ENCODE measurements at places on chromosomes 13 and 19.

- DNase-seq = no peak
Measured at GRCh38 chr19:35318679-35319448, 10.1 kb upstream of the CD22 start.

- DNase-seq = no peak
Measured at GRCh38 chr13:111479412-111479811, 159.0 kb downstream of the TEX29 start.

DNA sequence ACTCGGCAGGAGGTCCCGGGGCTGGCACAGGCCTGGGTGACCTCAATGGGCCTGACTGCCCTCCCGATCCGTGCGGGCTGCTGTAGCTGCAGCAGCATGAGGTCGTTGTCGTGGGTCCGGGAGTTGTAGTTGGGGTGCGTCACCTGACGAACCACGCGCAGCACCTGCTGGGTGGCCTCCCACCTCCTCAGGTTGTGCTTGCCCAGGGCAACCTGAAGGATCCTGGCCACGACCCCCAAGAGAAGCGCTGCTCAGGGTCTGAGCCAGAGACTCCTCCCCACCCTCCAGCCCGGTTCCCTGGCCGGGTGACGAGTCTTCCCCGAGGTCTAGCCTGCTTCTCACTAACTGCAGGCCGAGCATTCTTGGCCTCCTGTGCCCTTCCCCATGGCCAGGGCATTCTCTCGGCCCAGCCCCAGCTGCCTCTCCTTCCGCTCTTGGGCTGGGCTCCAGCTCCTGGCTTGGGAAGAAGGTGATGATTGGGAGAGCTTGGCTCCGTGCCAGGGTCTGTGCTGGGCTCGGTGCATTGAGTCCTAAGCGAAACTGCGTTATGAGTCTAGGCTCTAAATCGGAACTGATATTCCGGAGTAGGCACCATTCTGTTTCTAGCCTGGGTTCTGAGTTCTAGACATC is 3.1 kb downstream of the KLK14 start:
- DNase-seq = no peak

DNA sequence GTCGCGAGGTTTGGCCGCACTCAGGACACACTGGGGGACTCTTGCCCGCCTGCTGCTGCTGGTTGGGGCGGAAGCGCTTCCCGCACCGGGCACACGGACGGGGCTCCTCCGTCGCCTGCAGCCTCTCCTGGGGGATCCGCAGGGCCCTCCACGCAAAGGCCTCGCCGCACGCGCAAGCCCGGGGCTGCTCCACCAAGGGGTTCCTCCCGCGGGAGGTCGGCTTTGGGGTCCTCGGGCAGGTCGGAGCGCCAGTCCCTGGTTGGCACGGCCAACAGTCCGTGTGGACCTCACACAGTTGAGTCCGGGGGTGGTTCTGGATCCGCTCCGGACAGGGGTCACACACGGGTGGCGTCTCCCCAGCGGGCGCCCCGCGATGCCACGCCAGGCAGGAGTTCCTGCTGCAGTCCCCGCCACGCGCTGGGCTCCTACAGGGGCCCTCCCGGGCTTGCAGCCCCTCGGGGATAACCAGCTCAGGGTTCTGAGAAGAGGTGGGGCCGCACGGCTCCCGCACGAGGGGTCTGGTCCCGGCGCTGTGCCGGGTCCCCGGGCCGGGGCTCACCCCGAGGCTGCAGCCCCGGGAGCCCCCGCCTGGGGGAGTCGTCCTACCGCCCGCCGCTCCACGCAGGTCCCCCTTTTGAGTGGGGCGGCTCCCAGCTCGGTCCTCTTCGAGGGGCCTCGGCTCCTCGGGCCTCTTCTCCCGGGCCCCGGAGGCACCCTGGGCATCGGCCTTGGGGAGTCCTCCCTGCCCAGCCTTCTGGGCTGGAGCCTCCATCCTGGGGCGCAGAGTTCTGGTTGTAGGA is 6.2 kb upstream of the ZNF497 start:
- no peak for DNase-seq

DNA sequence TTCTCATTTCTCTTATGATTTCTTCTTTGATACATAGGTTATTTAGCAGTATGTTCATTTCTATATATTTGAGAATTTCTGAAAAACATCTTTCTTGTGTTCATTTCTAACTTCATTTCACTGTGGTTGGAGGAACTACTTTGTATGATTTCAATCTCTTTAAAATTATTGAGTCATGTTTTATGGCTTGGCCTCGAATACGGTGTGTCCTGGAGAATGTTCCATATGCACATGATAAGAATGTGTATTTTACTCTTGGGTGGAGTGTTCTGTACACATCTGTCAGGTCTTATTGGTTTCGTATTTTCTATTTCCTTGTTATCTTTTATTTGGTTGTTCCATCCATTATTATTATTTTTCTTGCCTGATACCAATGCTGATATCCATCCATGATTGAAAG is 22.9 kb downstream of the DNM2 start:
- DNase-seq = no peak

- DNase-seq = peak; percentile 31
Measured at GRCh38 chr13:99307648-99308339, 595 bp upstream of the GPR183 start.

- no peak for DNase-seq
Measured at GRCh38 chr19:38650911-38651584, 3.6 kb downstream of the ACTN4 start.

- DNase-seq = no peak
Measured at GRCh38 chr19:6005321-6006069, 27.6 kb upstream of the RANBP3 start.

GRCh38 chr13:20960663-20961309 is 58.2 kb upstream of the XPO4 start:
- no peak for DNase-seq

GRCh38 chr13:67806796-67807195 is 576.7 kb upstream of the PCDH9 start:
- DNase-seq = no peak

GRCh38 chr19:36258028-36258875 is 43.3 kb downstream of the ZNF146 start:
- DNase-seq = no peak

DNA sequence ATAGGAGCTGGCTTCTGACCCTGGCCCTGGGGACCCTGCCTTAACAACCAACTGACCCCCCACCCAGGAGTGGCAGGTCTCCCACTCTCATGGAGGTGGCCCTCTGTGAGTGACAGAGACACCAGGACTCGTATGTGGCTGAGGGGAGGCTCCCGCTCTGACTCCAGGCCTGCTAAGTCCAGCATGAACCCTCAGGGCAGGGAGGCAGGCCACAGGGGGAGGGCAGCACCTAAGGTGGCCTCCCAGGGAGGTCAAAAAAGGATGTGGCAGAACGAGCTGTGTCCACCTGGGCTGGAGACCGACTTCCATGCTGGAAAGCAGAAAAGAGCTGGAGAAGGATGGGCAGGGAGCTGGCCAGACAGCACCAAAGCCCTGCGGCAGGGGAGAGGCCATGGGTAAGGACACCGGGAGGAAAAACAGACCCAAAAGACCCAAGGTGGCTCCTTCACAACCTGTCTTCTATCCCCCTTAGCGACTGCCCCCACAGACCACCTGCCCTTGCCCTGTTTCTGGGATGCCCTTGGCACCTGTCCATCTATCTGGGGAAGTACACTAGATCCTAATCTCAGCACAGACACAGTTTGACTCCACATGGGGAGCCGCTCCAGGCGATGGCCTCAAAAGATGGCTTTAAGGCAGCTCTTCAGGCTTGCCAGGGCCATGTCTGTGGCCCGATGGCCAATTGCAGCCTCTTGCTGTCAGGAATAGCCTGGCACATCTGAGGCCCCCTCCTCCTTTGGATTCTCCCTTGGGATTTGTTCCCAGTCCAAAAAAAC is 10.5 kb upstream of the SLC35E1 start:
- no peak for DNase-seq

GRCh38 chr13:27174766-27175455 is 3.3 kb upstream of the USP12 start:
- DNase-seq = no peak

DNA sequence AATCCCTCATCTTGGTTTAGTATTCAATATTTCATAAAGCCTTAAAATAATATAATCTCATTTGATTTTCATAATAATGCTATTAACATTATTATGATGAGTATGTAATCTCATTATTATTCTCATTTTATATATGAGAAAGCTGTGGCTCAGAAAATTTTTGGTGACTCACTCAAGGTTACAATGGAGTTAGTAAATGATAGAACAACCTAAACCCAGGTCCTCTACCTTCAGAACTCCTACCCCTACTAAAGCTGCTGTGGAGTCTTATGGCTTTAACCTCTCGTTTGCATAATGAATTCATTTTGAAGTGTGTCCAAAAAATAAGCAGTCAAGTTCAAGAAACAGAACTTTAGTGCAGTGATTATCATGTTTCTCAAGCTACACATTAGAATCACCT is 226.3 kb downstream of the TBC1D4 start:
- DNase-seq = no peak

DNA sequence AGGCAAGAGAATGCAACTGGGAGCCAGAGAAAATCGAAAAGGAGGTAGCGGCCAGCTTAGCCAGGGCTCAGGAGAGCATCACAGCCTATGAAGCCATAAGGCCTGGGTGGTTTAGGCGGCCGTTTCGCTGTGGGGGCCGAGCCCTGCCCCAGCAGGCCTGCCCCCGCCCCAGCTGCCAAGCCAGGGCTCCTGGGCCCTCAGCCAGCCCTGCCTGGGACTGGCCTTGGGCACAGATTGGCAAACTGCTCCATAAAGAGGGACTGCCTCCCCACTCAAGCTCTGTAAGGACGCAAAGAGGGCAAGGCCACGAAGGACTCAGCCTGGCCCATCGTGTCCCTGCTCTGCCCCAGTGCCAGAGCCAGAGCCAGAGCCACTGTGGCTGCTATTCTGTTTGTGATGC is 10.2 kb downstream of the ZNF653 start:
- no peak for DNase-seq

GRCh38 chr13:47598340-47598911 is 402.6 kb downstream of the SUCLA2 start:
- DNase-seq = no peak

DNA sequence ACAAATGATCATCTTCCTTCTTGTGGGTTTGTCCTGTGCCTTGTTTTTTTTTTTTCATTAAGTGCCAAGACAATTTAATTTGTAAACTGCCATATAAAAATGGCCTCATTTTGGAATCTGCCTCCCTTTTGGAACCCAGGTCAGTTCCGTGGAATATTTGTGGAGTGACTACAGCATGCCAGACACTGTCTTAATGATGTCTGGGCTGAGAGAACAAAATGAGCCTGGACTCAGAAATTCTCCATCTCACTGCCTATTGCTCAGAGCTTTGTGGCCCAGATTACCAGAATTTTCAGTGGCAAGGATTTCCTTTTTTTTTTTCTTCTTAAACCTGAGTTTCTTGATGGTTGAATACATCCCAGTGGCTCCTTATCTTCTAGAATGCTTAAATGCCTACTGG is 340.6 kb downstream of the ENOX1 start:
- DNase-seq = no peak

GRCh38 chr19:57071444-57071843 is 48.3 kb upstream of the USP29 start:
- DNase-seq = no peak

DNA sequence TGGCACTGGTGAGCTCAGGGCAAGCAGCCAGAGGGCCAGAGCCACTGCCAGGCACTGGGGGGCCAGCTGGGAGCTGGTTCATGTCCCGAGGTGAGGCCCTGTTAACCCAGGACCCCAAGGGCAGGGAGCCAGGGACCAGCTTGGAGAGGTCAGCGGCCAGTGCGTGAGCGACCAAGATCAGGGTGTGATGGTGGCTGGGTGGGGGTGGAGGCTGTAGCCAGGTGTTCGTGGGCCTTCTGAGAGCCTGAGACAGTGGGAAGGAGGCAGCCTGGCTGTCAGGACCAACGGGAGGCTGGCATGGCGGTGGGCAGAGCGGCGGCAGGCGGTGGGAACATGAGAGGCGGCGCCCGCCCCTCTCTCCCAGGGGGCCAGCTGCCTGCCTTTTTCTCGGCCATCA is 8.1 kb upstream of the KPTN start:
- DNase-seq = no peak

GRCh38 chr19:19643158-19644053 is at the start of gene GMIP:
TSS of gene GMIP (minus strand) at chr19:19643657. CDS start at chr19:19643529, 128 bp downstream.
- DNase-seq = peak; percentile 83

GRCh38 chr13:30216111-30216510 is 91.2 kb downstream of the KATNAL1 start:
- DNase-seq = no peak

DNA sequence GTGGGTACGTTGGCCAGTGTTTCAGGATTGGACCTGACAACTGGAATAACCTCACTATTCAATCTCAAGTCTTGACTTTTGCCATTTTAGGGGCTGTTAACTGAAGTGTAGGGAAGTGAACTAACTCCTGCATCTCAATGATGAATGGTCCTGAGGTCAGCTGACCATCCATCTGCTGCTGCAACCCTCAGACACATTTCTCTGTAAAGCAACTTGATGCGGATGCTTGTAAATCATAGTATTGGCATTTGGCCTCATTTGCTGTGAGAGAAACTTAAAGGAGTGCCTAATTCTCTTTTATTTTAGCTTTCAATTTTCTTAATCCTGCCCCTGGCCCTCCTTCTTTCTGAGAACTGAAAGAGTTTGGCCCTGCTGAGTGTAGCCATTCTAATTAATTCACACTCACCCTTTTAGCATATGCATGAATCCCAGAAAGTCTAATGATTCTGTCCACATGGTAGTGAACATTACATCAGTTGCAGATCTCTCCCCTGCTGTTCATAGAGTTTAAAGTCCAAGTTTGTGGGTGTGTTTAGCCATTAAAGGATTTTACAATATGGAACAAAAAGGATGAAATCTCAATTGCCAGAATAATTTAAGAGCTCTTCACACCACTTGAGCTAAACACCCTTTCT is 1531.4 kb upstream of the SLC10A2 start:
- DNase-seq = no peak

DNA sequence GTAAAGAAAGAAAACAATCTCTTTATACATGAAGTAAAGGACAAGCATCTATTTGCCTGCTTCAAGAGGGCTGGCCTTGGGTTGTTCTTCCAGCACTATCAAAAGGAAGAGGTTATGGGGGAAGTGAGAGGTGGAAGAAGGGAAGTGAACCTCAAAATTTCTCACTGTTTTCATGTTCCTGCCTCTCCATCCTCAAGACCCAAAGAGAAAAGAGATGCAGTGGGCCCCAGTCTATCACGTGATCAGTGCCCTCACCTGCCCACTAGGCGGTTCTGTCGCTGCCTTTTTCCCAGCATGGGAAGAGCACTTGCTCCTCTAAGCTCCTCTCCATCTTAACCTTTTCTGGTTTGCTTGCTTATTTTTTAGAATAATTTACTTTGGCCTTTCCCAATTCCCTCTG is 6.2 kb upstream of the USP12 start:
- no peak for DNase-seq

GRCh38 chr13:25881971-25882451 is 169.8 kb downstream of the SHISA2 start:
- no peak for DNase-seq
